Fibroblast of lung (primary cell): ENCODE measurements at places on chromosomes 6 and 20. TPM values are rescaled to one million over a fixed set of nuclear protein-coding genes. Genes with fewer than 3 reads are reported as not detected.

The ELOVL2 gene
- under 0.01 and 1.0 TPM in 2 replicates for total RNA-seq

The ECT2L gene
- under 0.01 and 0.17 TPM in 2 replicates for total RNA-seq

The FILIP1 gene
- total RNA-seq, result 0.33 and 0.77 TPM in 2 replicates

The AK9 gene
- total RNA-seq, result 10.4 and 15.2 TPM in 2 replicates

The HLA-DRB1 gene
- total RNA-seq, result under 0.01 and 0.26 TPM in 2 replicates

The KLHDC3 gene
- 54.5 and 72.2 TPM in 2 replicates for total RNA-seq

The TGM3 gene
- total RNA-seq, result under 0.01 TPM in 1 of 2 replicates, not detected in the other

The ASIP gene
- total RNA-seq, result not detected in 2 replicates

The PRR18 gene
- total RNA-seq, result not detected in 2 replicates

The FAM209A gene
- not detected in 2 replicates for total RNA-seq

The CLIC5 gene
- not detected in 2 replicates for total RNA-seq

The NOL4L gene
- 1.5 and 4.0 TPM in 2 replicates for total RNA-seq

The TINAG gene
- not detected in 2 replicates for total RNA-seq
